Activated naive CD8-positive, alpha-beta T cell treated with anti-CD3 and anti-CD28 coated beads, Interleukin-2, amount 10 ng/mL, durations not matched to agents 7 days and 5 days (primary cell): ENCODE measurements at places on chromosomes 13 and 19. TPM values are rescaled to one million over a fixed set of nuclear protein-coding genes. Genes with fewer than 3 reads are reported as not detected.

Gene ZNF418
- total RNA-seq: 14.8 TPM

Gene GZMM
- 84.5 TPM for total RNA-seq

Gene C19orf85
- not detected for total RNA-seq

Gene LRRC8E
- not detected for total RNA-seq

Gene ZNF541
- 0.30 TPM for total RNA-seq

Gene TMEM86B
- total RNA-seq: 18.8 TPM

Gene LMTK3
- 12.8 TPM for total RNA-seq

Gene CCL25
- 15.9 TPM for total RNA-seq

Gene TBC1D17
- total RNA-seq: 53.4 TPM

Gene PVR
- 3.5 TPM for total RNA-seq

Gene CYP2S1
- 1.2 TPM for total RNA-seq

Gene UHRF1
- 103 TPM for total RNA-seq
